Stimulated activated CD8-positive, alpha-beta memory T cell treated with anti-CD3 and anti-CD28 coated beads, Interleukin-4, amount 100 ng/mL, for 1 hour (primary cell): ENCODE measurements at places on chromosomes 3 and 15.

DNA sequence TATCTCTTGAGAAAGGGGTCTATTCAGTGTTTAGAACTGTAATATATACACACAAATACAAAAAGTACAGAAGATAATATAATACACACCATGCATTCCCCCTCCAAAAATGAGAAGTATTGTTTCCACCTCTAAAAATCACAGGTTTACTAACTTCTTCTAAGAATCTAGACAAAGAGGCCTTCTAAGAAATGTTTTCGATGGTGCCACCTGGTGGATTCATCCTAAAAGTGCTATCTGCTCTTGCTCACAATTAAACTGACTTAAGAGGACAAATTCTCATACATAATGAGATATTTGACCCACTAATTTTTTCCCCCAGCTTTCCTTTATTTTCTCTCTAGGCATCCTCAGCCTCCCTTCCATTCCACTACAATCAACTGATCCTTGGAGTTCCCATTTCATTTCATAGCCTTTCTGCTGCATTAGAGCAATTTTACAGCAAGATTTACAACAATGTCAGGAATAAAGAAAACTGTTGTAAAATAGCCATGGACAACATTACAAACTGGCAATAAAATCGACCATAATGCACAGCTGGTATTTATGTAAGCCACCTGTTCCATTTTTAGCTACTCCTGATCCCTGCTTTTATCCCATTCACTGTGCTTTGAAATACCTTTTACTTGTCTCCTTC, 124.6 kb downstream of the ARRDC4 start:
- DNase-seq, result no peak

GRCh38 chr15:41955807-41956525, 16.4 kb downstream of the EHD4 start:
- no peak for DNase-seq

DNA sequence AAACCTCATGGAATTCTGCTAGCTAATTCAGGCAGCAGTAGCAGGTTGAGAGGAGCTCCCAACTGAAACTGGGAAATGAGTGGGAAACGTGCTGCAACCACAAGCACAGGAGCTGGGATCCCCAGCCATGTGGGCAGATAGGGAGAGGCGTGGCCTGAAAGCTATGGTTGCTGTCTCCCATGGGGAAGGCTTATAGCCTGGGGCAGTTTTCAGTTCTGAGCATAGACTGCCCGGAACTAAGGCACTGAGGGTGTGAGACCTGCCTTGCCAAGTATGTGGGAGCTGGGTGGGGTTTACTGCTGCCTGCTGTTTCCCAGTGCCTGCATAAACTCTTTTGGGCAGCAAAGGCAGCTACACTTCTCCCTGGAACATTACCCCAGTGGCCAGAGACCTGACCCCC, 229.5 kb downstream of the TUSC7 start:
- DNase-seq, result no peak

DNA sequence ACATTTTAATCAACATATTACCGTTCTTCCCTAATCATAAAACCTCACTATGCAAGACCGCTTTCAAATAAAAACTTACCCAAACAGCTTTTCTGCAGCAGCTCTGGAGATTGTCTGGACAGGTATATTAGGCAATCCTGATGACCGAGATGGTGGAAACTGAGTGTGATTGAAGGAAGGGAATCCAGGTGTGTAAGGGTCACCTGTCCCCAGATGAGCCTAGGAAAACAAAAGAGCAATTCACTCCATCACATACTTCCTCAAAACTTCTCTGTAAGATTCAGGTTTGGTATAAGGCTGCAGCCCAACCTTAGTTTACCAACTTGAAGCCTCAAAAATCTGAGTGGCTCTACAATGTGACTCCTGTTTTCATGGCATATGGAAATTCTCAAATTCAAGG, 14.5 kb downstream of the TFRC start:
- no peak for DNase-seq

GRCh38 chr3:63351159-63352007, 73.3 kb downstream of the SYNPR start:
- DNase-seq, result no peak

- DNase-seq, result no peak
These were observed 33.2 kb downstream of the TM4SF4 start for GRCh38 chr3:149507491-149508324.

GRCh38 chr3:153061938-153062528, 100.0 kb upstream of the RAP2B start:
- DNase-seq, result no peak

GRCh38 chr15:90036806-90037510, 35.8 kb downstream of the ZNF710 start:
- no peak for DNase-seq

- no peak for DNase-seq
These were observed 32.6 kb downstream of the NMD3 start for GRCh38 chr3:161253711-161254110.

GRCh38 chr15:63369781-63370180, 11.9 kb downstream of the CA12 start:
- no peak for DNase-seq

- DNase-seq, result no peak
These were observed 94.4 kb upstream of the PHLDB2 start for GRCh38 chr3:111764645-111765091.
